ENCODE measurements at places on chromosomes 16 and 17.

- no peak for DNase-seq
Measured at GRCh38 chr17:77728871-77729270, 229.6 kb upstream of the TNRC6C start.

DNA sequence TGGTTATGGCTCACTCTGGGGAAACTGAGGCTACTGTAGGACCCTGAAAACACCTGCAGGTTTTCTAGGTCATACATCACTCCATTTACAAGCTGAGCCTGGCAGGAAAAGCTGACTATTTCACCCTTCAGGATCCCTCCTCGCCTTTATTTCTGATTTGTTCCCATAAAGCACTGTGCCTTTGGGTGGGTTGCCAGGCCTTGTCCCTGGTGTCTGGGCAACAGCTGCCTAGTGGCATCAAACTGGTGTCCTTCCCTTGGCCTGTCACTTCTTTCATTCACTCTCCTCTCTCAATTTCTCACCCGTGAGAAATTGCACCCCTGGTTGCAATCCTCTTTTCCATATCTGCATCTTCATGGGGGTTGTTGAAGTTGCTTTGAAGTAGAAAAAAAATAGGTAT, 1.6 kb downstream of the MYL4 start:
- no peak for DNase-seq

DNA sequence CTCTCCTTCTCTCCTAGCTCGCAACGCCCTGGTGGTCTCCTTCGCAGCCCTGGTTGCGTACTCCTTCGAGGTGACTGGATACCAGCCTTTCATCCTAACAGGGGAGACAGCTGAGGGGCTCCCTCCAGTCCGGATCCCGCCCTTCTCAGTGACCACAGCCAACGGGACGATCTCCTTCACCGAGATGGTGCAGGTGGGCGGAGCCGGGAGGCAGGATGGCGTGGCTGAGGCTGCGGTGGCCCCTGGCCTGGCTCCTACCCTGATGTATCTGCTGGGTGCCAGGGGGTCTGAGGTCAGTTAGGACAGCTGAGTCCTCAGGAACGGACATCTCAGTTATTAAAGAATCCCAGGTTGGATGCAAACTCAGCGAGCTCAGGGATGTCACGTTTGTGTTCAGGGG, 16.7 kb downstream of the SLC26A11 start:
- no peak for DNase-seq

- no peak for DNase-seq
Measured at GRCh38 chr17:72719578-72720493, 372.7 kb downstream of the SLC39A11 start.

- no peak for DNase-seq
Measured at GRCh38 chr17:41428591-41429291, 4.4 kb upstream of the KRT37 start.

DNA sequence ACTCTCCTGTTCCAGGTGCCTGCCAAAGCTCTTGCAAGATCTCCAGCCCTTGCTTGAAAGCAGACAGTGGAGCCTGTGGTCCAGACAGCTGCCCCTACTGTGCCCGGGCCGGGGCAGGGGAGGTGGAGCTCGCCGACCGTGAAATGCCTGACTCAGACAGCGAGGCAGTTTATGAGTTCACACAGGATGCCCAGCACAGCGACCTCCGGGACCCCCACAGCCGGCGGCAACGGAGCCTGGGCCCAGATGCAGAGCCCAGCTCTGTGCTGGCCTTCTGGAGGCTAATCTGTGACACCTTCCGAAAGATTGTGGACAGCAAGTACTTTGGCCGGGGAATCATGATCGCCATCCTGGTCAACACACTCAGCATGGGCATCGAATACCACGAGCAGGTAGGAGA, 17.7 kb downstream of the CACNA1G start:
- no peak for DNase-seq

DNA sequence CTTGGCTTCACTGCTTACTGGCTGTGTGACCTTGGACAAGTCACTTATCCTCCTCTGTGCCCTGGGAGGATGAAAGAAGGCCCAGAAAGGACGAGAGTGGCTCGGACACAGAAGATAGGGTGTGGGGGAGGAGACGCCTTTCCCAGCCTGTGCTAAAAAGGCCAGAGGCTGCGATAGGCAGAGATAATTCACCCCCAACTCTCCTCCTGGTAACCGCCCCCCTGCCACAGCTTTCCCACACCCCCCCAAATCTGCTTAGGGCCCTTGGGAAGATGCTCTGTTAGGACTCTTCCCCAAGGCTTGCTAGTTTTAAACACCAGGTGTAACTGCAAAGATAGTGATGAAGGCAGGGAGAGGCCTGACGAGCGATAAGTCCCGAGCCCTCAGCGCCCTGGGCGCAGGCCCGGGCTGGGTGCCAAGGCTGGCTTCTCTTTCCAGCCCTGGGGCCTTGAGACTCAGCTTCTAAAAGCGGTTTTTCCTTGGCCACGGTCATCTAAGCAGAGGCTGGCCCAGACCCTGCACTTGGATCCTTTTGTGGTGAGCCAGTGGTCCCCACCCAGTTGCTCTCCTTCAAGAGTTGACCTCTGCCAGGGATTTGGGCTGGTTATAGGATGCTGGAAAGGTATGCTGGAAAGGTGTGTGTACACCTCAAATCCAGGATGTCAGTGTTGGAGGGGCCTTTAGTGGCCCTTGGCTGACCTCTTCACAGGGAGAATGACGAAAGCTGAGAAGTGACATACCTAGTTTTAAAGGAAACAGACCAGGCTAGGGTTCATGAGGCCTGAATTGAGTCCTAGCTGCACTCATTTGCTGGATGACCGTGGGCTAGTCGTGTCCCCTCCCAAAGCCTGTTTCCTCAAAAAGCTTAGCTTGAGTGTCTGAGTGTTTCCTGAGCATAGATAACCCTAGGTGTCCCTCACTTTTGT, 3.4 kb upstream of the PPP1R9B start:
- no peak for DNase-seq

DNA sequence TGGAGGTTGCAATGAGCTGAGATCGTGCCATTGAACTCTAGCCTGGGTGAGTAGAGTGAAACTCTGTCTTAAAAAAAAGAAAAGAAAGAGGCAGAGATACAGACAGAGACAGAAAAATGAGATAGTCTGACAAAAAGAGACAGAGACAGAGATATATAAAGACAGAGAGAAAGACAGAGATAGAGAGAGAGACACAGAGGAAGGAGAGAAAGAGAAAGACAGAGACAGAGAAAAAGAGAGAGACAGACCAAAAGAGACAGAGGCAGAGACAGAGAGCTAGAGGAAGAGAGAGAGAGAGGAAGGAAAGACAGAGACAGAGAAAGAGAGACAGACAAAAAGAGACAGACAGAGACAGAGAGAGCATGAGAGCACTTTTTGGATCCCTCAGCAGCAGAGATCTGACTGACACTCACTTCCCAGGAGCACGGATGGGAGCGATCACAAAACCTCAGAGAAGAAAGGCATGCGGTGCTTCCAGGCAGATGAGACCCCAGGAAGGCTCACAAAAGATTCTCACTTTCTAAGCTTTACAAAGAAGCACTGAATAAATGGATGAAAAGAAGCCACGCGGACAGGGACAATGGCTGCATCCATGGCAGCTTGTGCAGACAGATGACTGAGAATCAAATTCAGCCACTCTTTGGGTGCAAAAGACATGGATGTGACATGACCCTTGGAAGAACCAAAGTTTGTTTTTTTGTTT, 38.6 kb upstream of the HS3ST2 start:
- DNase-seq, result no peak

DNA sequence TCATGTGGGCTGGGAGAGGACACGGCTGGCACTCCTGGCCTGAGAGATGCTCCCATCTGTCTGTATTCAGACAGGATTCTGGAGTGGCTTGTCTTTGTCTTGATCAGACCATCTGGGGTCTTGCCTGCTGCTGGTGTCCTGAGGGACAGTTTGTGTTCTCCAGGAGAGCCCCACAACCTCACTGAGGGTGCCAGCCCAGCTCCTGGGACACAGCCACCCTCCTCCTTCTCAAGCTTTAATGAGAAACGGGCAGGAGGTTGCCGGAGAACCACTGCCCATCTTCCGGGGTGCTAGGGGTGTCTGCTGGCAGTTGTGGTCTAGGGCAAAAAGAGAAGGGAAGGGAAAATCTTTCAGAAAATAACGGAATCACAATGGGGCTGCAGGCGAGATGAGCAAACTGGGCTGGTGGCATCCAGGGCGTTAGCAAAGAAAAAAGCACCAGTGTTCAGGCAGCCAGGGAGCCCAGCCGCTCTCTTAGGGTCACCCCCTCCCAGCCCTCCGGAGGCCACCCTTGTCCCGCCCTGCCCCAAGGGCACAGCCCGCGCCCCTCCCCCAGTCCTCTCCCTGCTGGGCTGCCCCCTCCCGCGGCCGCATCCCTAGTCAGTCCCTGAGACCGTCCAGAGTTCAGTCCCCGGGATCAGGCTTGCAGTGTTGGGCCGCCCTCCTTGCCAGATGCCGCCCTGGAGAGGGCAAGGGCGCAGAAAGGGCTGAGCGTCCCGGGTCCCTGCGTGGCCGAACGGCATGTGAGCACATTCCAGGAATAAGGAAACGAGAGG, 824.7 kb downstream of the KCNJ18 start:
- no peak for DNase-seq

- no peak for DNase-seq
Measured at GRCh38 chr17:46143827-46144236, 49.4 kb downstream of the KANSL1 start.

GRCh38 chr17:3213587-3213986, 6.1 kb downstream of the OR1A1 start:
- no peak for DNase-seq

- no peak for DNase-seq
Measured at GRCh38 chr17:8611619-8612298, 18.8 kb downstream of the MYH10 start.

- no peak for DNase-seq
Measured at GRCh38 chr17:18976201-18976600, 24.2 kb downstream of the SLC5A10 start.

- no peak for DNase-seq
Measured at GRCh38 chr16:20905576-20905975, 5.0 kb downstream of the LYRM1 start.

DNA sequence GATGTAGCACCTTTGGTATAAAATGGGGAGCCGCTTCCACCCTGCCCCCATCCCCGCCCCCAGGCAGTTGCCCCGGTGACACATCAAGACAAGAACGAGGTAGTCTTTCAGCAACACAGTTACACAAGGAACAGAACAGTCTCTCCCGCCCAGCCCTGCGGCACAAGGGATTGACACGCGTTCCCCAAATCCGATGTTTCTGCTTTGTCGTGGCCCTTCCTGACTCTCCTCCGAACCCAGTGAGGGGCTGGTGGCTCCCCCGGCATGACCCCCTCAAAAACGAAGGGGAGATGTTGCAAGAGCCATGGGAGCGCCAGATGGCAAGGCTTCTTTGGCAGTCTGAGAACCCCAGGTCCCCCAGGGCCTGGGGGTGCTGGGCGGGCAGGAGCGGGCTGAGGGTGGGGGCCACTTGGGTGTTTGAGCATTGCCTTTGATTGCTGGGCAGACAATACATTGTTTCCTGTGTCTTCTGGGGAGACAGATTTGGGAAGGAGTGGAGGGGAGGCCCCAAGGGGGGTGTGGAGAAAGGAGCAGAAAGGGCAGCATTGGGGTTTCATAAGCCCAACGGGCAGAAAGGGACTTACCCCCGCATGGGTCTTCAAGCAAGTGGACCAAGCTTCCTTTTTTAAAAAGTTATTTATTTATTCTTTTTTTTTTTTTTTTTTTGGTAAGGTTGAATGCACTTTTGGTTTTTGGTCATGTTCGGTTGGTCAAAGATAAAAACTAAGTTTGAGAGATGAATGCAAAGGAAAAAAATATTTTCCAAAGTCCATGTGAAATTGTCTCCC, 16.6 kb downstream of the COL1A1 start:
- no peak for DNase-seq

GRCh38 chr17:7884581-7885366, 3.8 kb upstream of the CHD3 start:
- DNase-seq, result peak; percentile 16

DNA sequence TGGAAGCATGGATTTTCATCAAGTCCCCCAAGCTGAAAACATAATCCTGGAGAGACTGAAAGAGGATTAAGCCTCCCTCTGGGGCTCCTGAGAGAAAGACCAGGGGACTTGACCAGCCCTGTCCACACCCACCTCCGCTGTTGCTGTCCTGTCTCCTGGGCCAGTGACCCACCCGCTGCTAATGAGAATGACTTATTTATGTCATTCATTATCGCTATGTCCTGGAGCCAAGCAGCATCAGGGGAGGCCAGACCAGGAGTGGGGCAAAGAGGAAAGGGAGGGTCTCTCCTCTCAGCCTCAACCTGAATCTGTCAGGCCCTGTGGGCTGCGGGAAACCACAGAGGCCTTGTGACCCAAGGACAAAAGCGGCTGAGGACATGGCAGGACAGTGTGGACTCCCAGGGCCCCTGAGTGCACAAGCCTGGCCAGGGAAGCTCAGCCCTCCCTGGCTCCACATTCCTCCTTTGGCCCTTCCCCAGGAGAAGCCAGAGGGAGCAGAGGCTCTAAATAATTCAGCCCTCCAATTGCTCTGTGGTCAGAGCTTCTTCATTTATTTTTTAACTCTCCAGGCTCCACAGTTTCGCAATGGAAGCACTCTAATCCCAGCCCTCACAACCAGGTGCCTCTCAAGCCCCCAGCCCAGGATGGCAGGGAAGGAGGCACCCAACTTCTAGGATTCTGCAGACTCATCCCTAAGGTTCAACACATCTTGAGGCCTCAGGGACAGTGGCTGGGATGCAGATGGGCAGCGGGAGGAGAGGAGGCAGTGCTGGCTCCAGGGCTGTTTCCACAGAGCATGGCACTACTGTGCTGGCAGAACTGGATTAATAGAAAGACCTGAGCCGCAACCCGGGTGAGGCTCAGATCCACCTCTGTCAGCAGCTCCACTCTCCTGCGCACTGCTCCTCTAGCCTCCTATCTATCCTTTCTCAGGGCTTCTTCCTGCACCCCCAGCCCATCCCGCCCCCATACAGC, 19.1 kb downstream of the CUEDC1 start:
- DNase-seq, result peak; percentile 85

DNA sequence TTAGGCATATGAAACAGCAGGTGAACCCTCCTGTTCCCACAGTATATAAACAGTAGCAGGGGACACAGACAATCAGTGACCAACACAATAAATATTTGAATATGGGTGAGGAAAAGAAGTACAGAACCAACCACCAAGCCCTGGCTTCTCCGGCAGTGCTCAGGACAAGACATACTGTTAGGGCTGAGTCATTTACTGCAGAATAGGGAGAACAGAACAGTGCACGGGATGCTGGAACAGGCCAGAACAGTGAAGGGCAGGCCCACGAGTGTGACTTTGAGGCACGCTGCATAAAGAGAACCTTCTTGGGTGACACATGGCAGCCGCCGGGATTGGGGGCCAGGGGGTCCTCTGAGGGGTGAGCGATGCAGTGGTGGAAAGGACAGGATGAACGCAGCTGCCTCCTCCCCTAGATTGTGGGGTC, 160.4 kb downstream of the CMIP start:
- no peak for DNase-seq

GRCh38 chr17:71883845-71884244, 237.0 kb upstream of the SOX9 start:
- no peak for DNase-seq

GRCh38 chr17:13640551-13640950, 38.8 kb upstream of the HS3ST3A1 start:
- no peak for DNase-seq

Data from lung (tissue), 17 donors.